Stimulated activated CD4-positive, alpha-beta T cell treated with anti-CD3 and anti-CD28 coated beads, Interleukin-12 subunit alpha, Interleukin-12 subunit beta, amount 100 ng/mL, for 4 hours (primary cell): ENCODE measurements at places on chromosomes 11 and 22.

- DNase-seq = peak; percentile 75
Measured at GRCh38 chr11:1652771-1653540, 23.4 kb downstream of the KRTAP5-5 start.

DNA sequence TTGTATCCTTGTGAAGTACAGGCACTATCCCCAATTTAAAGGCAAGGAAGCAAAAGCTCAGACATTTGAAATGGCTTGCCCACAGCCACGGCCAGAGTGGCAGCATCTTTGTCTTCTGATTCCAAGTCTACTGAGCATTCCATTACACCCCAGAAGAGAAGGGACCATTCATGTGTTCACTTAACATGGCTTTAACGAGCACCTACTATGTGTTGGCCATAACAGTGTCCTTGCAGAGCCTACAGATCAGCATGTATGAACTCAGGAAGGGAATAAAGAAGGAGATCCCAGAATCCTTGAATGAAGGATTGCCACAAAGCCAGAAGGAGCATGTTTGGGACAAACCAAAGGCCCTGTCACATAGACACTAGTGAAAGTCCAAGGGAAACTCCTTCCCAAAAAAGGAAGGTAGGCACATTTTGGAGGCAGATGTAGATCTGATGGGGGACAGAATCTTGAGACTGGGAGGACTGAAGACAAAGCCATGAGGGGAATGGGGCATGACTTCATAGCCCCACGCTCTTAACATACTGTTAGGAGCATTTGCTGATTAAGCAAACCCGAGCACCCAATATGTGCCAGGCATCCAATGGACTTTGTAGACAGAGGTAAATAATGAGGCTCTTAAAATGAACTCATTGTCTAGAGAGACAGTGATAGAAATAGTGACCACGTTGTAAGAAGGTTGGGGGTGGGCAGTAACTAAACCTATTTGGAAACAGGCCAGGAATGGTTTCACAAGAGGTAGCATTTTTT is 54.9 kb downstream of the P4HA3 start:
- DNase-seq = no peak

DNA sequence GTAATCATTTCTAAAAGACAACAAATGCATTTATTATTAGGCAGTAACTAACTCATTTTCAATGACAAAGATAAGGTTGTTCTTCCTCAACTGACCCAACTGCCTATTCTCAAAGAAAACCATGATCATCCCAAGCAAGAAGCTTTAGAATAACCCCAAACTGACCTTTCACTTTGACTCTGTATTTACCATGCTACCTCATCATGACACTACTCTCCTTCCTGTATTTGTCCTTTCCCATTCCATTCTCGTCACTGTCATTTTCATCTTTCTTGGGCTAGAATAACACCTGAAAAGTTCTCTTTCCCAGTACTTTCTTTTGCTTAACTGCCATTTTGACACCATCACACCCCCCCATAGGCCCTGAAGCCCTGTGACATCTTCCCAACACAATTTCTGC is 48.3 kb downstream of the TCF20 start:
- no peak for DNase-seq

DNA sequence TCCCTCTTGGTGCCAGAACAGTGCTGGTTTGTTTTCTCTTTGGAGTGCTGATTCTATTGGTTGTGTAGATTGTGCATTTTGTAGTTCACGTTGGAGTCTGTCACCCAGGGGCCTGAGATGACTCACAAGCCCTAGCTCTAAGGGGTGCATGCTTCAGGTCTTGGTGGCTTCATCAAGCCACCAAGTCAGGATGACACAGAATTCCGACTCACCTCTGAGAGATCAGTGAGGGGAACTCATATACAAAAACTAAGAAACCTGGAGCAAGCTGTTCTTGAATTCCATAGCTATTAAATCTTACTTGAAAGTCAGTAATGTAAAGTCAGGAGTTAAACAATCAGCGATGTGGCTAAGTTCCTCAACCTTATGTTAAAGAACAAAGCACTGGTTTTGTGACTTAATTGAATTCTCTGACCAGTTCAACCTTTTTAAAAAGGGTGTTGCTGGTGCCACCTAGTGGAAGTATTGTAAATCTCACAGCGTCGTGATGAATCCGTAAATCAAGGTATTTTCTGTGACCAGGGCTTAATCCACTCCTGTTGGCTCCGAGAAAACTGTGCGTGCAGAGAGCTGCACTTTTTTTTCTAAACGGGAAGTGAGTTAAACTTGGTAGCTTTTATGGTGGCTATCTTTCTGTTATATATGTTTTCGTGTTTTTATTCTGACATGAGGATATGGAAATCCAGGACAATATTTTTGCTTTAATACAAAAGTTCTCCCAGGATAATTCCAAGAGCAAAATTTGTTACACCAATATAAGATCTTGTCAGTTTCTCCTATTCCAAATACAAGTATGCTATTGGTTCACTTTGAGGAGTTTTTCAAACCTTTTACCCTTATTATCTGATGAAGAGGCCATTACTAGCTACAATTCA is 14.6 kb downstream of the MMP13 start:
- DNase-seq = peak; percentile 2

DNA sequence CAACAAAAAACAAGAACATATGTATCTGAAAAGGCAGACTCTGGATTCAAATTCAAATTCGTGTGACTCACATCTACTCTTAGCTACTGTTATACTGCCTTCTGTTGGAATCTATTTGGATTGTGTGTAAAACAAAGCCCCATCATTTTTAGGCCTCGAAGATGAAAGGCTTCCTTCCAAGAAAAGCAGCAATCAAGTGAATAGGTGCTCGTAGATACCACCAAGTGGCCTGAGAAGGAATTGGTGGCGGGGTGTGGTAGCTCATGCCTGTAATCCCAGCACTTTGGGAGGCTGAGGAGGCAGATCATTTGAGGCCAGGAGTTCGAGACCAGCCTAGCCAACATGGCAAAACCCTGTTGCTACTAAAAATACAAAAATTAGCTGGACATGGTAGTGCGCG is 4.2 kb downstream of the GRAMD1B start:
- DNase-seq = no peak

DNA sequence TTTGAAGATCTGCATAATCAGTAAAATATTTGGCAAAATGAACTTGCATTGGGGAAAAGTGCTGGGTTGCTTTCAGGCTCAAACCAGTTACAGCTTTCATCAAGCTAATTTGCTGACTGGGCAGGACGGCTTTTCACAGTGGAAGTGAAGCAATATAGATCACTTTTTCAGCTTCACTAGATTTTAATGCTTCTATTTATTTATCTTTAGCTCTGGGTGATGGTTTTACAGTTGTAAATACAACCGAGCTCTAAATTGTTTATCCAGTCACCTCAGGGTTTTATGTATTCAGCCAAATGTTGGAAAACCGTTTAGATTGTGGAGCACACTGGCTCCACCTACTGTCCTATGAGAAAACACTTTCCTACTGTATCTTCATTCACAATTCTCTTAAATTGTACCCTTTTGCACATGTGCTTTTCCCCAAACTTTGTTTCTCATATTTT is 58.2 kb downstream of the ACER3 start:
- DNase-seq = no peak

DNA sequence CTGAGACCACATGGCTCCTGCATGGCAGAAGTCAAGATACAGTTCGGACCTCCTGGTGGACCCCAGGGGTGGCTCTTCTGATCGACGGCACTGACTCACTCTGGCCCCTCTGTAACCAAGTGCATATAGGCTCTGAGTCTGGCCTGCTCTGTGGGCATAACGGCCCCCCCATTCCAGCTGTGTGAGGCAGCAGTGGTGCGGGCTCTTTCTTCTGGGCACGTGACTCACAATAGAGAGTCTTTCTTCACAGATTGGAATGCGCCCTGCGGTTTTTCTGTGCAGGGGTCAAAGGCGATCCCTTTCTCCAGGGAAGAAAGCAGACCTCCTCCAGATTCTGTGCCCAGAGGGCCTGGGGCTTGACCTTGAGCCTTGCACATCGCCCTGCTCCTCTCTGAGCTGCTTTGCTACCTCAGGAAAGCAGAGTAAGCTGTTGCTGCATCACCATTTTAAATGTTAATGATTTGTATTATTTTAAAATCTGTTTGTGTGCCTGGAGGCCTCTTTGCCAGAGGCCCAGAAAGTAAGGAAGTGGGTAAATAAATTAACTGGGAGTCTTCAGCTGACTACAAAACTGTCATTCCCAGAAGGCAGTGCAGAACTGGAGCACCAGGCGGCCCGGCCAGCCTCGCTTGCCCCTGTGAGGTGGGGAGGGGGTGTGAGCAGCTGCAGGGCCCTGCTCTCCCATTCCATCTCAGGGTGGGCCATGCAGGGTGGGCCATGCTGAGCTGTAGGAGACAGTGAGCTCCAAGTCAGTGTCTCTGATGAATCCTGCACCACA is 199.0 kb downstream of the GRIK4 start:
- no peak for DNase-seq

DNA sequence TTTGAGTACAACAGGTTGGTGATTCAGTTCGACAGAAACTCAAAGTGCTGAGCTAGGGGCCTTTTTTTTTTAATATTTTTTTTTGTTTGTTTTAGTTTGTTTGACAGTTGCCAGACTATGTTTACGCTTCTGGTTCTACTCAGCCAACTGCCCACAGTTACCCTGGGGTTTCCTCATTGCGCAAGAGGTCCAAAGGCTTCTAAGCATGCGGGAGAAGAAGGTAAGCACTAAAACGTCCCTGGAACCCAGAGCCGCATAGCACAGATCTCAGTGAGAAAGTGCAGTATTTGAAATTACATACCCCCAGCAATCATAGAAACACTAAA is 649 bp downstream of the PRRG4 start:
- no peak for DNase-seq

GRCh38 chr11:131925829-131926228 is 555.4 kb downstream of the NTM start:
- no peak for DNase-seq

DNA sequence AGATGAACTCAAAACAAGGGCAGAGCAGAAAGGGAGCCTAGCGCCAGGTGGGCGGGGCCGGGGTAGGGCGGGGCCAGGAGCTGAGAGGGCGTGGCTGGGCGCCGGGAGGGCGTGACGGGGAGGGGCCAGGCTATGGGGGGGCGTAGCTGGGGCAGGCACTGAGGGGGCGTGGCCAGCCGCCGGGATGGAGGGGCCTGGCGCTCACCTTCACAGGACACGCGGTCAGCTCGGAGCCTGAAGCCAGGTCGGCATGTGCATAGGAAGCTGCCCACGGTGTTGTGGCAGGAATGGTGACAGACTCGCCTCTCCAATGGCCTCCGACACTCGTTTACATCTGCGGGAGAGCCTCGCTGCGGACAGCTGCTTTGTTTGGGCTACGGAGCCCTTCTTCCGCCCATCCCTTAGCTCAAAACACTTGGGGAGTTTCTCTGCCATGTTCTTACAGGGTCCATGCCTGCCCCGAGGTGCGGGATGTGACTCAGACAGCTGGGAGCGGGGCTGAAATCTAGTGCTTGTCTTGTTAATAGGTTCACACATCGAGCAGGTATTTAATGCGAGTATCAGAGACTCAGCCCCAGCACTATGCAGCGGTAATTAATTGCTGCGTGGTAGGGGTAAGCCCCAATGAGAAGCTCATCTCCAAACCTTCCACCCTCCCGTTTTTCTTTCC is 13.4 kb downstream of the VWCE start:
- peak; percentile 20 for DNase-seq
